Activated gamma-delta T cell treated with anti-CD3 and anti-CD28 coated beads, Interleukin-2, amount 50 U/mL, for 16 hours (primary cell): ENCODE measurements at places on chromosomes 1 and 21.
A peak's percentile ranks its signal among the peaks of the same experiment; 100 is the strongest.

DNA sequence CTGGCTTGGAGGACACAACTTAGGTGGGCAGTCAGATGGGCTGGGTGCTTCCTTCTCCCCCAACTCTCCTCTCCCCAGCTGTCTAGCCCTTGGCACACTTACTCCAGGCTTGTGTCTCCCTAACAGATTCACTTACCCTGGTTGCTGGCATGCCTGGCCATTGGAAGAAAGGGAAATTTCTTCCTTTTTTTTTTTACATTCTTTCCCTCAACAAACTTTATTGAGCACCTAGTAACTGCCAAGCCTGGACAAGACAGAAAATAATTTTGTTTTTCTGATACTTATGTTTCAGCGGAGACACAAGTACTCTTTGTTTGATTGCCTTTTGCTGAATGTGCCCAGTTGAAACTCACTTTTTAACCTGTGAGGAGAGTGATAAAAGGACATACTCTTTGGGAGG lies 144.3 kb upstream of the KCNJ6 start:
- DNase-seq, result no peak

DNA sequence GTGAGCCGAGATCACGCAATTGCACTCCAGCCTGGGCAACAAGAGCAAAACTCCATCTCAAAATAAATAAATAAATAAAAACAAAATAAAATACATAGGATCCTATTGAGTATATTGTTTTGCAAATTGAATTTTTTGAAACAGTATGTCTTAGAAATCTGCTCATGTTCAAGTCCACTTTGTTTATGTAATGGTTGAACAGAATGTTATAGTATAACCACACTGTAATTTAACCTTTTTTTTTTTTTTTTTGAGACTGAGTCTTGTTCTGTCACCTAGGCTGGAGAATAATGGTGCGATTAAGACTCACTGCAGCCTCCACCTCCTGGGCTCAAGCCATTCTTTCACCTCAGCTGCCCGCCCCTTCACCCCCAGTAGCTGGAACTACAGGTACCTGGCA lies 31.4 kb downstream of the PARK7 start:
- DNase-seq, result no peak

GRCh38 chr1:47984175-47984789 lies 12.9 kb downstream of the TRABD2B start:
- DNase-seq, result no peak

DNA sequence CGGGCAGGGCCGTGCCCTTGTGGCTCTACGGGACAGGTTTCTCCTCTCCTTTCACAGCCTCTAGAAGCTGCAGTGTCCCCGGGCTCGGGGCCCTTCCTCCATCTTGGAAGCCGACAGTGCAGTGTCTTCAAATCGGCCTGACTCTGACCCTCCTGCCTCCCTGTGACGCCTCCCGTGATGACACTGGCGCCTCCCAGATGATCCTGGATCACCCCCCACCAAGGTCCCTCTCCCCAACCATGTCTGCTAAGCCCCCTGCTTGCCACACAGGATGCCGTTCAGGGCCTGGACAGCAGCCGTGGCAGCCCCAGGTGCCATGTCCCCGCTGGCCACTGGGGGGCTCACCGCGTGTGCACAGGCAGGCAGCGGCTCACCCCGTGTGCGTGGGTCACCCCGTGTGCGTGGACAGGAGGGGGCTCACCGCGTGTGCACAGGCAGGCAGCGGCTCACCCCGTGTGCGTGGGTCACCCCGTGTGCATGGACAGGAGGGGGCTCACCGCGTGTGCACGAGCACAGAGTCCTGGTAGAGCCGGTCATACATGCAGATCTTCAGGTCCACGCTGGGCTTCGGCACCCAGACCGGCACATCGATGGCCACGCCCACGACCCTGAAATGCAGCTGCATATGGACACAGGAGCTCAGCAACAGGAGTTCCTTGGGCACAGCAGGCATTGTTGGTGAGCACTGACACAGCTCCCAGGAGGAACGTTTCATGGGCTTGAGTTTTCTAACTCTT lies 24.9 kb upstream of the TMEM52 start:
- peak; percentile 44 for DNase-seq

DNA sequence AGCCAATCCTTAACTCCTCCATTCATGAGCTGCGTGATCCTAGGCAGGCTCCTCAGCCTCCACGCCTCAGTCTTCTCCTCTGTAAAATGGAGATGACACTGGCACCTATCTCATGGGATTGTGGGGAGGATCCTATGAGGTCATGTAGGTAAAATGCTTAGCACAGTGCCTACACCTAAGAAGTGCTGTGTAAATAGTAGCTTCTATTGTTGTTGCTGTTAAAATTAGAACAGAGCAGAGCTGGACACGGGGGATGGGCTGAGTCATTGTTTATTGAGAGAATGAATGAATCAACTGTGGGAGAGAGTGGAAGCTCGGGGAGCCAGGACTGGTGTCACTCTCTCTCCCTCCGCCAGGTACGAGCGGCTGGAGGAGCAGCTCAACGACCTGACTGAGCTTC lies 43.0 kb downstream of the TMCC2 start:
- DNase-seq, result no peak

- no peak for DNase-seq
Observed at GRCh38 chr1:116545359-116545705, 25.5 kb downstream of the CD58 start.

GRCh38 chr1:206540044-206540780 lies 32.9 kb downstream of the RASSF5 start:
- no peak for DNase-seq

DNA sequence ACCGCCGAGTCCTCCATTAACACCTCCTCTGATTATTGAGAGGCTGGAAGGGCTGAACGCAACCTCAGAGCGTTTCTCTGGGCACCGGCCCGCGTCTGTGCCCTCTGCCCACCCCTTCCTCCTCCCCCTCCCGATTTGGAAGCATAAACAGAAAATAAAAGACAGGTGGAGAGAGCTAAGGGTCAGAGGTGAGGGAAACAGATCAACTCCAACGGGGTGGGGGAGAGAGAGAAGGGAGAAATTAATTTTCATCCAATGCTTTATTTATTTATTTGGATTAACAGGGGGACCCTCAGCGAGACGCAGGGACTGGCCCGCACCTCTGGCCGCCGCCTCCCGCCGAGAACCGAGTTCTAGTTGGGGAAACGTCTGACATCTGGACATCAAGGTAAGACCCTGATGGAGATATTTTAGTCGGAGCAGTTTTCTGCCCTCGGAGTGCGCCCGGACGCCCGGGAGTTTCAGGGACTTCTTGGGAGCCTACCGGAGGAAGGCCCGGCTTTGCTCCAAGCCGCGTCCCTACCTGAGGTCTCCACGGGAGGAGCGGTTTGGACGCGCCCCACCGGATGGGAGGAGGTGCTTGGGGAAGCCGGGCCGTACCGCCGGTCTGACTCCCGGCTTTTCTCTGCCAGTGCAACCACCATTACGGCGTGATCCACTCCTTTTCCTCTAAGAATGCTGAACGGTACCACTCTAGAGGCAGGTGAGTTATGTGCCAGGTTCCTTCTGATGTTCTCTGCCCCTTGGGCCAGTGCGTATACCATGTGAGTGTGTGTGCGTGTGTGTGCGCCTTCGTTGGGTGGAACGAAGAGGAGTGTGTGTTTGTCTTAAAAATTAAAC lies 5.1 kb upstream of the LHX9 start:
- no peak for DNase-seq
